ENCODE measurements at places on chromosomes 4 and X. TPM values are rescaled to one million over a fixed set of nuclear protein-coding genes. Genes with fewer than 3 reads are reported as not detected.

Gene SPATA4
- total RNA-seq: under 0.01 TPM

Gene BST1
- 6.0 TPM for total RNA-seq

Gene NDNF
- total RNA-seq: not detected

Gene GABRB1
- not detected for total RNA-seq

Gene DCHS2
- under 0.01 TPM for total RNA-seq

Gene PPBP
- not detected for total RNA-seq

Gene KLHL34
- not detected for total RNA-seq

Gene GPRIN3
- 2.7 TPM for total RNA-seq

Gene OTUD6A
- not detected for total RNA-seq

Gene DMD
- total RNA-seq: 7.5 TPM

Gene FGFRL1
- 14.0 TPM for total RNA-seq

Gene FGFBP1
- not detected for total RNA-seq

Gene SMR3B
- not detected for total RNA-seq

Gene HPGD
- total RNA-seq: not detected

Gene KLB
- under 0.01 TPM for total RNA-seq

All from thoracic aorta endothelial cell (primary cell).